Foreskin fibroblast (primary cell): ENCODE measurements at places on chromosomes 1 and 21.
A peak's percentile ranks its signal among the peaks of the same experiment; 100 is the strongest.

GRCh38 chr21:18940791-18941190 is 537.2 kb upstream of the TMPRSS15 start:
- no peak for DNase-seq

DNA sequence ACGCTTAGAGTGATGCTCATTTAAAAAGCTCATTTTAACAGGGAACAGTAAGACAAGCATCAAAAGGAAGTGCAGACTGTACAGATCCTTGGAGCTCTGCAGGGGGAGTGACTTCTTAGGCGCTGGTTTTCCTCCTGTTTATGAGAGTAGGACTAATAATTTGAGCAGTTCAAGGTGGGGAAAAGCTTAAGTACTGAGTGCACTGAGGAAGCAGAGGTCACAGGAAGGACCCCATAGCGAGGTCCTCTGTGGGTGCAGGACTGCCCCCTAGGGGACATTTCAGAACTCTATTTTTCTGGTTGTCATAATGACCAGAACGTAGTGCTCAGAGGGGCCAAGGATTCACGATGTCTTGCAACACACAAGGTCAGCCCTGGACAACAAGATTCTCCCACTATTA is 112.1 kb downstream of the HLCS start:
- DNase-seq = peak; percentile 40

DNA sequence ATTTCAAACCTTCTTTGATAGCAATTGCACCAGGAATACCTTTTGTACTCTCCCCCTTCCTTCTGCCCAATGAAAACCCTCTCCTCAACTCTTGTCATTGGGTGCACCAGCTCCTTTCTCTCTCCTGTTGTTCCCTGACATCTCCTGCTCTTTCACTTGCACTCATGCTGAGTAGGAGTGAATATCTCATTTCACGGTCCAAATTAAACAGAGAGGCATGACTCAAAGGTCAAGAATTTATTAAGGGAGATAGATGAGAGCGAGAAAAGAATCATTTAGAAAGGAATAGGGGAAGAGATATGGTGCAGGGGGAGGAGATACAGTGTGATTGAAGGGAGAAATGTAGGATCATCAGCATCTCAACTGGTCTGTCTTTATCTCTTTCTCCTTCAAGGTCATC is 22.1 kb downstream of the AIM2 start:
- DNase-seq = no peak

DNA sequence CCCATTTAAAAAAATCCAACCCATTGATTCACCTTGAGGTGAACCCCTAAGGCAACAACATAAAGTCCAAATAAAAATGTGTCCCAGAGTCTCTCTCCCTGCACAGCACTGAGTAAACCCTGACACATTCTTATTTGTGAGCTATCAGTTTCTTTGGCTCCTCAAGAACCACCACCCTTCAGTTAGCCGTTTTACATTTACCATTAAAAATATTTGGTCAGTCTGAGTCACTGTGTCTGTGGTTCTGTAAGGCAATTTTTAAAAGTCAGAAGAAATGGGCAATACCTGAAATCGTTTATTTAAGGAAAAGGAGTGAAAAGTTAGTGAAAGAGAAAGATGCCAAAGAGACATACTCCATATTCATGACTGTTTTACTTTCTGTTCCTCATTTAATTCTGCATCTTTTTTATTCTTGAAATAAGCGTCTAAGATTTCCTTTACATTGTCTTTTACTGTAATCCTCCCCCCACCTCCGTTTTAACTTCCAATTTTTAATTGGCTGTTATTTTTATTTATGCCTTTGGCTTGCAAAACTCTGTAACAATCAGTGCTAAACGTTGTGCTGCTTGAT is 91.7 kb upstream of the IVNS1ABP start:
- peak; percentile 13 for DNase-seq

- peak; percentile 75 for DNase-seq
Measured at GRCh38 chr1:83857103-83857502, 141.8 kb downstream of the TTLL7 start.

- DNase-seq = peak; percentile 38
Measured at GRCh38 chr1:24191860-24192259, 4.8 kb upstream of the IFNLR1 start.

GRCh38 chr1:2460996-2461751 is 14.9 kb upstream of the PLCH2 start:
- no peak for DNase-seq

DNA sequence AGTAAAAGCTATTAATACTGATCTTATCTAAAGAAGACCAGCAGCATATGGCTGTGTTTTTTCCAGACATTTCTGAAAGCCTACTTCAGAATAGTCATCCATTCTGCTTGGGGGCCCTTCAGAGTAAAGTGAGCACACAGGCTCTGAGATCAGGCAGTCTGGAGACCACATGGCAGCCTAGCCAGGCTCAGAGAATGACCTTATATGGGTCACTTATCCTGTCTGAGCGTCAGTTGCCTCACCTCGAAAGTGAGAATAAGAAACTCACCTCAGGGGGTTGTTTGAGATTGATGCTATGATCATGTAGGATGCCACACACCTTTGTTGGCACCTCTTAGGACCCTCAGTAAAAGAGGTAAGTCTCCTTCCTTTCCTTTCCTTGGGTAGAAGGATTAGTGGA is 270.4 kb downstream of the GRIK1 start:
- no peak for DNase-seq

DNA sequence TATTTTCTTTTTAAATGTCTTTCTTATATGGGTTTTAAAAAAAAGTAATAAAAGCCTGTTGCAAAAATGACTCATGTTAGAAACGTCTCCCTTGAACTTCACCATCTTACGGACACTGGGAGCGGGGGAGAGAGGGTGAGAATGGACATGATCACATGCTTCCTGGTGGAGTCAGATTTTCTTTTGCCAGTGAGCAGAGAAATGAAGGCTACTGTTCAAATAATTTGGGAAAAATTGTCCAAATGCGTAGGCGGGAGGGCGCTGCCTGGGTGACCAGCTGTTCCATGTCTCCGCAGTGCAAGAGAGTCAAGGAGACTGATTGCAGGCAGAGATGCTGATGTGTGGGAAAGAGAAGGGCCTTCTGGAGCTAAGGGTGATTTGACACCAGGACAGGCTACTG is 23.1 kb downstream of the EIF2D start:
- peak; percentile 84 for DNase-seq

GRCh38 chr1:109185357-109185756 is 28.4 kb upstream of the SARS1 start:
- DNase-seq = peak; percentile 56

DNA sequence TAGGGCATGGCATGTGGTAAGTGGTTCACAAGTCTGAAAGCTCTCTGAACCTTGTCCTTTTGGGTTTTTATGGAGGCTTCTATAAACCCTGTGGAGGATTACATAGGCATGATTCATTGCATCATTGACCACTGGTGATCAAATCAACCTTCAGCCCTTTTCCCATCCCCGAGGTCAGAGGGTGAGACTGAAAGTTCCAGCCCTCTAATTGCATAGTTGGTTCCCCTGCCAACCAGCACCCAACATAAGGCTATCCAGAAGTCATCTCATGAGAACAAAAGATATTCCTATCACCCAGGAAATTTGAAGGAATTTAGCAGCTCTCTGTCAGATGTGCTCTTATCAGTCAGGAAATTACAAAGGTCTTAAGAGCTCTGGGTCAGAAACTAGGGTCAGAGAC is 89.5 kb upstream of the ARTN start:
- DNase-seq = peak; percentile 65

DNA sequence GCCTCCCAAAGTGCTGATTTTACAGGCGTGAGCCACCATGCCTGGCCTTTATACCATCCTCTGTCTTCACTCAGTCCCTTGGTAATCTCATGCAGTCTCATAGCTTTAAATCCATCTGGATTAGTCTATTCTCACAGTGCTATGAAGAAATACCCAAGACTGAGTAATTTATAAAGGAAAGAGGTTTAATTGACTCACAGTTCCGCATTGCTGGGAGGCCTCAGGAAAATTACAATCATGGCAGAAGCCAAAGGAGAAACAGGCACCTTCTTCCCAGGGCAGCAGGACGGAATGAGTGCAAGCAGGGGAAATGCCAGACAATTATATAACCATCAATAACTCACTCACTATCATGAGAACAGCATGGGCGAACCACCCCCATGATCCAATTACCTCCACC is 49.1 kb upstream of the CPLANE2 start:
- no peak for DNase-seq

DNA sequence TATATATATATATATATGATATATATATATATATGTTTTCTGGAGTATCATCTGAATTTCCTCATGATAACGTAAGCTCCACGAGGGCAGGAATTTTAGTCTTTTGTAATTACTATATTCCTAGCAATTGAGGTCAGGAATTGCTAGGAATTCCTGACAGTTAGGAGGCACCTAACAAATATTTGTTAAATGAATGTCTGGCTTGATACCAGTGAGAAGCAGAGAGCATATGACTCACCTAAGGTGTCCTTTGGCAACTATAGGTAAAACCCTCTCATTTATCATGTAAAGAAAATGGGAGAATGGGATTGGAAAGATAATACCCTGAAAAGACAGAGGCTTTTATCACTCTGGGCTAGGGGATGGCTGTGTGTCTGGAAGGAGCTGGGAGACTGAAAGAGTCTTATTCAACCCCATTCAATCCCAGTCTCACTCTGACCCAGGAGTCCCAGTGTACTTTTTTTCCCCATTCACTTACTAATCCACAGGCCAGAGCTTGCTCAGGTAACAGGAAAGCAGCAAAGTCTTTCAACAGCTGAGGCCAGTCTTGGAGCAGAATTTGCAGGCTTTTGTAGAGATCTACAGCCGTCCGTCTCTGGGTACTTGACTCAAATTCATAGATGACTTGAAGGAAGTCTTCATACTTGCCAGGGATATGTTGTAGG is 71.2 kb downstream of the DAP3 start:
- DNase-seq = no peak

GRCh38 chr21:28240586-28240985 is 752.1 kb downstream of the LTN1 start:
- DNase-seq = no peak

- DNase-seq = peak; percentile 4
Measured at GRCh38 chr1:208809876-208810275, 565.7 kb upstream of the PLXNA2 start.

GRCh38 chr1:198201956-198202784 is 45.4 kb downstream of the NEK7 start:
- no peak for DNase-seq

GRCh38 chr1:178639326-178639725 is 85.7 kb upstream of the RALGPS2 start:
- DNase-seq = no peak

GRCh38 chr21:33395891-33396331 is 7.3 kb upstream of the IFNGR2 start:
- peak; percentile 52 for DNase-seq

DNA sequence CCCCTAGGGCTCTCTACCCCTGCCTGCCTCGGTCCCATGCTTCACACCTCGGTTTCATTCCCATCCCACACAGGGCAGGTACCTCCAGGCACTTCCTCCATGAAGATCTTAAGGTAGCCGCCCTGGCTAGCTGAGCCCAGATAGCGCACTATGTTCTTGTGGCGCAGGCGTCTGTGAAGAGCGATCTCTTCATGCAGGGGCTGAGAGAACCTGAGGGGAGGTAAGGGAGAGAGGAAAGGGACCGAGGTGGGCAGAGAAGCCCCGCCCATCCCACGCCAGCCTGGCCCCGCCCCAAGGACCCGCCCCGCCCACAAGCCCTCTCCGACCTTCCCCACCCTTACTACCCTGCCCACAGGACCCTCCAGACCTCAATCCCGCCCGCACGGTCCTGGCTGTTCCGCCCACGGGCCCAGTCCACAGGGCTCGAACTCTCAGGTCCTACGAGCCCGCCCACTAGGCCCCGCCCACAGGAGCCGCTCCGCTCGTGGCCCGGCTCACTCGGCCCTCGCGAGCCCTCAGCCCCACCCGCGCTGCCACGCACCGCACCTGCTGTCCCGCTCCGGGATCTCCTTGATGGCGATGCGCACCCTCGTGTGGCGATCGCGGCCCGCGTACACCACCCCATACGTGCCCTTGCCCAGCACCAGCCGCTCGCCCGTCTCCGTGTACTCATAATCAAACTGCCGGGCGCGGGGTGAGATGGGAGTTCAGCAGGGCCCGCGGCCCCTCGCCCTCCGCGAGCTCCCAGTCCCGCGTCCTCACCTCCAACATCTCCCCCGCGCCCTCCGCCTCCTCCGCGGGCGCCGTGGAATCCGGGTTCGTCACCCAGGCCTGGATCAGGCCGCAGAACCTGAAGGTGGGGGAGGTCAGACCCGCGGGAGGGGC is 6.4 kb downstream of the MAP3K6 start:
- DNase-seq = no peak

GRCh38 chr1:98277118-98277517 is 356.3 kb upstream of the DPYD start:
- DNase-seq = peak; percentile 79

DNA sequence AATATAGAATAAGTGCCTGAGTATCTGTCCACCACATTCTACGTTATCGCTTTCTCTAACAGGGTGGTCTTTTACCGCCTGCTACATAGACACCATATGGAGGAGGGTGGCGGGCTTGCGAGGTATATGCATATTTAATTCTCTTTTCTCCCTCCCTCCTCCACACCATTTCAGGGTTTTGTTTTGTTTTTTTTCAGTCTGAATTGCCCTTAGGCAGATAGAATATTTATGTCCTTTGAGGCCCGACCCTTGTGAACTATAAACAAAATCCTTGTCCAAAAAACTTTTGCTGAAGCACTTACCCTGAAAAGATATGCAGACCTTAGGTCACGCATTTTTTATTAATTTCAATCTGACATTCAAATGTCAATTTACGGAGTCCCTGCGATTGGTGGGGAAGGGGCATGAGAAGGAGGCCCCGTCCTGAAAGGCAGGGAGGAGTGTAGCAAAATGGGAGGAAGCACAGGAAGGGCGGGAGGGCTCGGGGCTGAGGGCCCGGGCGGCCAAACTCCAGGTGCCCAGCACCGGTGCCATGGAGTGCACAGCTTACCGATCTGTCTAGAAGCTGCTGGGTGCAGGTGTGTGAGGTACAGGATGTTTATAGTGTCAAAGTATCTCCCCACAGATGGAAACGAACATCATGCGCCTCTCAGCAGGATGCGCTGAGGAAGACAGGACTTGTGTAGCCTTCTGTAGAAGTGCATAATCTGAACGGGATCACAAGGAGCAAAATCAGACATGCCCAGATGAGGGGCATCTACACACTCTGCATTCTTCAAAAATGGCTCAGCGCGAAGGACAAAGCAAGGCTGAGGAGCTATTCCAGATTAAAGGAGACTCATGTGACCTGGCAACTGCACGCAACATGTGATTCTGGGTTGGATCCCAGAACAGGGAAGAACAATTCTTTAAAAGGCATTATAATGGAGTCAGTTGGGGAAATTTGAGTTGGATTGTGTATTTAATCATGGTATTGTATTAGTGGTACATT is 68.8 kb upstream of the LYST start:
- no peak for DNase-seq

DNA sequence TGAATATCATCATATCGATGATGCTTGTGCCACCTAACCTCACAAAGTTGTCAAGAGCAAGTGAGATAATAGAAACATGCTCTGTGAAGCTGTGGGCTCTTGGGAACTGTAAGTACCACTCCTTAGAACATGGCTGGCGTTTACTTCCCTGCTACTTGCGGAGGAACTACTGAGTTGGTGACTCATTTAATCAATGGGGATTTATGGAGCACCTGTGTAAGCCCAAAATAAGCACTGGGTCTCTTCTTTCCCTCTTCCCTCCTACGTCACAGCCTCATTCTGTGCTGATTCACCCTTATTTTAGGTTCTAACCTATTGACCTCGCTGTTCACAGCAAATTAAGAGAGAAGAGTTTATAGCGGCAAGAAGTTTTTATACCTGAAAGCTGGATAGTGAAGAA is 52.9 kb downstream of the PRDM2 start:
- no peak for DNase-seq

GRCh38 chr21:40136571-40136970 is 269.3 kb downstream of the PCP4 start:
- DNase-seq = no peak

- DNase-seq = peak; percentile 80
Measured at GRCh38 chr21:43758111-43758641, 17.9 kb downstream of the CSTB start.

- peak; percentile 43 for DNase-seq
Measured at GRCh38 chr1:247332215-247332622, 552 bp upstream of the ZNF496 start.
